ENCODE measurements at places on chromosomes 6 and 20. TPM values are rescaled to one million over a fixed set of nuclear protein-coding genes. Genes with fewer than 3 reads are reported as not detected.

LINC00237 gene
- total RNA-seq = not detected

SNX5 gene
- 174 TPM for total RNA-seq

GPLD1 gene
- total RNA-seq = 0.64 TPM

AFDN gene
- 21.3 TPM for total RNA-seq

RAET1E gene
- total RNA-seq = not detected

MRAP2 gene
- not detected for total RNA-seq

- DNase-seq = no peak
- H3K4me1 ChIP-seq = no peaks in the 10 kb centered on the region
- no peak overlapping the region for H3K4me3 ChIP-seq
Measured at GRCh38 chr6:147538821-147539220, 30.3 kb downstream of the SAMD5 start.

GRCh38 chr20:52536841-52537400, 345.3 kb upstream of the ZFP64 start:
- no peaks in the 10 kb centered on the region for H3K36me3 ChIP-seq
- no peak overlapping the region for H3K4me3 ChIP-seq
- no peaks in the 10 kb centered on the region for H3K4me1 ChIP-seq
- H3K27me3 ChIP-seq = no peaks in the 10 kb centered on the region

DNA sequence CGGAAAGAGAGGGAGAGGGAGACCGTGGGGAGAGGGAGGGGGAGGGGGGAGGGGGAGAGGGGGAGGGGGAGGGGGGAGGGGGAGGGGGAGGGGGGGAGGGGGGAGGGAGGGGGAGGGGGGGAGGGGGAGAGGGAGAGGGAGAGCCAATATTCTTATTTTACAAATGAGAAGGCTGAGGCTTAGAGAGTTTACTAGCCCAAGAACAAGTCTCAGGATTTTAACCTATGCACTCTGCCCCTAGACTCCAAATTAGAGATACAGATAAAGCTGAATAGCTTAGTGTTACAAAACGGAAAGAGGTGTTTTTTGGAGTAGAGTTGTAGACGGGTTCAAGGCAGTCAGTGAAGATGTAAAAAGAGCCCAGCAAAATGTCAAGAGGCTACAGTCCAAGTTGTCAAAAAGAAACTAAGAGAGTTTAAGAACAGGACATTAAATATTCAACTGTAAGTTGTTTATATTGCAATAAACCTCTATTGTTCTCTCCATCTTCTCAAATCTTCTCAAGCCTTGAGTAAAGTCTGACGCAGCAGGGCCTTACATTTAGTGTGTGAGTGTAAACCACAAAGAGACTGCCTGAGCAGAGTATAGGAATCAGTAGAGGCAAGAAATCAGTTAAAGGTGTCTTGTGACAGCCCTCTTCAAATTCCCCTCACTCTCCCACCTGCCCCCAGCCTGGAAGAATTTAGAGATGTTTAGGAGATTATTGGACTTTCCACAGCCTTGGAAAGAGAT, 34.9 kb upstream of the AKIRIN2 start:
- peaks cover 21% of the 10 kb centered on the region for H3K4me1 ChIP-seq
- H3K36me3 ChIP-seq = no peaks in the 10 kb centered on the region
- DNase-seq = no peak
- H3K27ac ChIP-seq = no peak overlapping the region

GRCh38 chr6:24933266-24933665, 2.5 kb downstream of the RIPOR2 start:
- H3K27ac ChIP-seq = peak overlapping the region; percentile 1
- DNase-seq = no peak
- H3K4me1 ChIP-seq = peaks cover 42% of the 10 kb centered on the region
- H3K36me3 ChIP-seq = peaks cover 17% of the 10 kb centered on the region
- H3K27me3 ChIP-seq = no peaks in the 10 kb centered on the region

DNA sequence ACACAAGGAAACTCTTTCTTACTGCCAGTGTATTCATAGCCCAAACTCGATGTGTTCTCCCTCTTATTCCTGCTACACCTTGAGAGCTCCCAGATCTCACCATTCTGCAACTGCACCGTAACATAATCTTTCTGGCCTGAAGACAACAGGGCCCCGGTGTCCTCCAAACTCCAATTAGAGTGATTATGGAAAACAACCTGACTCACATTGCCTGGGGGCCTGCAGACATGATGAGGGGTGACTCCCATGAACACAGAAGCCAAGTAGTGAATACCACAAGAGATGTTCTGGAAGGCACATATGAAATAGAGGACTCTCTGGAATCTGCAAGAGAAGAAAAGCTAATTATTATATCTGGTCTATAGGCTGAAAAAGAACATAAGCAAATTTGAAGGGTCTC, 19.7 kb downstream of the SLC22A16 start:
- no peaks in the 10 kb centered on the region for H3K4me1 ChIP-seq
- DNase-seq = no peak
- no peaks in the 10 kb centered on the region for H3K27me3 ChIP-seq
- no peaks in the 10 kb centered on the region for H3K36me3 ChIP-seq
- no peak overlapping the region for H3K27ac ChIP-seq
- H3K4me3 ChIP-seq = no peak overlapping the region

DNA sequence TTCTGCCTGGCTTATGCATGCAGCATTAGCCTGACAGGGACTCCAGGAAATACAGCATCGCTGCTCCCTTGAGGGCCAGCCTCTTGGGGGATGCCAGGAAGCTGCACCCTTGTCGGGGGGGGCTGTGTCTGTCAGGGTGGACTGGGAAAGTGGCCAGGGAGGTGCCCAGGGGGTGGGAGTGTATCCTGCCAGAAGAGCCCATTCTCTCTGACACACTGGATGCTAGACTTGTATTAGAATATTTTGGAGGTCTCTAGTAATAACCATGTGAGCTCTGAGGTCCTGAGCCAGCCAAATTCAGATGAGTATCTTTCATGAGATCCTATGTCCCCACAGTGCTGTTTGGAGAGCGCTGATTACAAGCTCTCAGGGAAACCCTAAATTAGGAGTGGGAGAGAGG, 89.1 kb downstream of the MYLK4 start:
- H3K4me1 ChIP-seq = no peaks in the 10 kb centered on the region
- H3K27me3 ChIP-seq = no peaks in the 10 kb centered on the region
- H3K27ac ChIP-seq = no peak overlapping the region
- DNase-seq = no peak
- no peak overlapping the region for H3K4me3 ChIP-seq

DNA sequence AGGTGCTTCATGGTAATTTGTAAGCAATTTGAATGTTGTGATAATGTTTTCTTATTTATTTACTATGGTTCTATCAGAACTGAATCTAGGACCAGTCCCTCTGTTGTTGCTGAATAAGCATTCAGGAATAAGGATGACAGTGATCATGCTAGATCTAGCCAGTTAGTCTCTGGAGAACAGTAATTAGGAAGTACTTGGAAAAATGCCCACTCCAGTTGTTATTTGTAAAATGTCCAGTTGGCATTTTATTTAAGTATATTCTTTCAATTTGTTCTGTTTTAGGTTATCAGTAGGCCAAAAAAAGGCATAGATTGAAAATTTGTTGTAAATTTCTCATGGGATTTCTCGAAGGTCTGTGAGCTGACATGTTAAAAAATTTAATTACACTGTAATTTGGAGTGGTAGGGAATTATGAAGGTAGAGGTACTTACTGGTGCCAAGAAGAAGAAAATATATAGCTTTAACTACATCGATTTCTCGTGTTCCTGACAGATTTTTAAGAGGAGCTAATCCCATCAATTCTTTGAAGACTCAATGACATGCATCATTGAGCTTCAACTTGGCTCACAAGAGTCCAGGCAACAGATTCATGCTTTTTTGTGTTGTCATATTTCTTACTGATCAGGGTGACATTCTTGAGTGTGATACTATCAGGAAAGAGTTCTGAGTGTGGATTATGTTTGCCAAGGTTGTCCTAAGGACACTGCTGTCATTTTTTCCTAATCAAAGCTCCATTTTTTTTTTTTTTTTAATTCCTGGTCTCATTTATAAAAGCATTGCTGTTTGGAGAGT, 177.3 kb downstream of the CARMIL1 start:
- no peaks in the 10 kb centered on the region for H3K27me3 ChIP-seq
- H3K4me3 ChIP-seq = no peak overlapping the region
- H3K36me3 ChIP-seq = no peaks in the 10 kb centered on the region
- H3K4me1 ChIP-seq = no peaks in the 10 kb centered on the region
- no peak for DNase-seq
- H3K27ac ChIP-seq = no peak overlapping the region

GRCh38 chr6:101626269-101626668, 232.8 kb downstream of the GRIK2 start:
- no peak overlapping the region for H3K4me3 ChIP-seq
- DNase-seq = no peak
- H3K27ac ChIP-seq = no peak overlapping the region
- H3K27me3 ChIP-seq = no peaks in the 10 kb centered on the region

- DNase-seq = no peak
- no peaks in the 10 kb centered on the region for H3K36me3 ChIP-seq
- no peak overlapping the region for H3K4me3 ChIP-seq
- H3K4me1 ChIP-seq = peaks cover 45% of the 10 kb centered on the region
Measured at GRCh38 chr20:62738025-62738881, 29.6 kb downstream of the NTSR1 start.

DNA sequence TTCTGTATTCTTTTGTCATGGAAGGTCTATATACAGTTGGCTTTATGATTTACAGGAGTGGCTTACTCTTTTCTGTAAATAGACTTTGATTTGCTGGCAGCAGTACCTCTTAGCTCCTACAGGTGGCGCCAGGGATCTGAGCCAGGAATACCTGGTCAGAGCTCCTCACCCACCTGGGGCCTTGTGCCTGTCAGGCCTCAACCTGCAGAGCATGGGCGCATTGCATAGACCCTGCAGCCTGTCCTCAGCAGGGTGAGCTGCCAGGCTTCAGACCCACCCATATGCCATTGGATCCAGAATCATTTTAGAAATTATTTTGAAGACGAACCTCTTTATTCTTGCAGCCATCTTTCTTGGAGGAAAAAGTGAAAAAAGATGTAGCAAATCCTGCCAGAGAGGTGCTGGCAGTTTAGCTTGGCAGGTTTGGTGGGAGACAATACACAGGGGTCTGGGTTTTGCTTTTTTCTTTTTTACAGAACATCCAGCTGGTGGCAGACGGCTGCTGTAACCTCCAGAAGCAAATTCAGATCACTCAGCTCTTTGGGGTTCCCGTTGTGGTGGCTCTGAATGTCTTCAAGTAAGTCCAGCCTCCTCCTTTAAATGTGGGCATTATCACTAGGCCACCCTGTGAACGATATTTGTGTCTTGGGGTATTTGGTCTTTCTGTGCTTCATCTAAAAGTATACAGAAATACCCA, 149.1 kb downstream of the MTHFD1L start:
- DNase-seq = peak; percentile 37
- no peaks in the 10 kb centered on the region for H3K27me3 ChIP-seq
- no peaks in the 10 kb centered on the region for H3K36me3 ChIP-seq

- H3K4me3 ChIP-seq = no peak overlapping the region
- no peak for DNase-seq
- no peak overlapping the region for H3K27ac ChIP-seq
- no peaks in the 10 kb centered on the region for H3K4me1 ChIP-seq
- no peaks in the 10 kb centered on the region for H3K36me3 ChIP-seq
- H3K27me3 ChIP-seq = no peaks in the 10 kb centered on the region
Measured at GRCh38 chr20:22382742-22383141, 201.6 kb downstream of the FOXA2 start.

GRCh38 chr6:112207131-112207530, 47.2 kb downstream of the LAMA4 start:
- H3K4me1 ChIP-seq = no peaks in the 10 kb centered on the region
- no peaks in the 10 kb centered on the region for H3K27me3 ChIP-seq
- H3K36me3 ChIP-seq = no peaks in the 10 kb centered on the region
- H3K27ac ChIP-seq = no peak overlapping the region

- H3K4me3 ChIP-seq = no peak overlapping the region
- H3K27me3 ChIP-seq = no peaks in the 10 kb centered on the region
- no peaks in the 10 kb centered on the region for H3K4me1 ChIP-seq
Measured at GRCh38 chr6:56370561-56371211, 123.3 kb upstream of the COL21A1 start.

- no peak overlapping the region for H3K4me3 ChIP-seq
- peaks cover 4% of the 10 kb centered on the region for H3K27me3 ChIP-seq
- no peaks in the 10 kb centered on the region for H3K36me3 ChIP-seq
- DNase-seq = no peak
Measured at GRCh38 chr6:3619201-3619600, 132.3 kb downstream of the PXDC1 start.

DNA sequence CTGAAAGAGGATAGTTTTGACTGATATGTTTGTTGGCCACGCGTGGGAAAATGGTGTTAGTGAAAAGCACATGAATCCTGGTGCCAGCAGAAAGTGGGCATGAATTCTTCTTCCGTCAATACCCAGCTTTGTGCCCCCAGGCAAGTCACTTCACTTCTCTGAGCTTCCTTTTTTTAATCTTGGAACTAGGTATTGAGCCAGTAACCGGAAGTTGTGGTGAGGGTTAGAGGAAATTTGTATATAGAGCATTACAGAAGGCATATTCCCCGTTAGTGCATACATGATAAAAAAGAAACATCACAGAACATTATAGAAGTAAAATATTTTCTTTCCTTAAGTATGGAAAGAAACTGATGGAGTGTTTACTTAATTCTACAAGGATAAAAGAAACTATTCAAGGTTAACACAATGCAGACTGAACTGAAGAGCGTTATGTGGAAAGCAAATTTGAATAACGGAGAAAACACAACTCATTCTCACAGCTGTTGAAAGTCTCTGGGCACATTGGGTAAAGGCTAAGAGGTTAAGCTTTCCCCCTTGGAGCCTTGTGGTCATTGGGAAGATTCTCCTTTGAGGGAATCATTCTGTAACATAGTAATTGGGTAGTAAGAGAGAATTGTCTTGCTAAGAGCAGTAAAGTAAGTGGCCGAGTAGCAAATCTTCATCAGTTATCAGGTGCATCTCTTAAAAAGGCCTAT, 223.1 kb downstream of the BCAS1 start:
- H3K27ac ChIP-seq = no peak overlapping the region
- no peaks in the 10 kb centered on the region for H3K27me3 ChIP-seq
- DNase-seq = peak; percentile 54
- H3K36me3 ChIP-seq = no peaks in the 10 kb centered on the region
- peak overlapping the region; percentile 10 for H3K4me3 ChIP-seq

DNA sequence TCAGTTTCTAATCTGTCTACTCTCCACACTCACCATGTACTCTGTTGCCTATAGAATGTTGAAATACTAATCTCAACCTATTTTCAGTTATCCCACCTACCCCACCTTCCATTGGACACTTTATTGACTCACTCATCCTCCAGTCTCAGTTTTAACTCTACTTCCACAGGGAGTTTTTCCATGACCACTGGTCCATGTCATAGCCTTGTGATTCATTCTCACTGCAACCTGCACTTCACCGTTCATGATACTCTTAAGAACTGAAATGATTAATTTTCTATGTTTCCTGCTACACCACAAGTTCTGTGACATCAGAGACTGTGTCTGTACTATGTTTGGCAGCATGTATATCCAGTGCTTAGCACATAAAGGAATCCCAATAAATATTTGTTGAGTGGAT, 122.8 kb upstream of the HSF2 start:
- H3K4me1 ChIP-seq = no peaks in the 10 kb centered on the region
- H3K27me3 ChIP-seq = no peaks in the 10 kb centered on the region
- H3K36me3 ChIP-seq = no peaks in the 10 kb centered on the region

DNA sequence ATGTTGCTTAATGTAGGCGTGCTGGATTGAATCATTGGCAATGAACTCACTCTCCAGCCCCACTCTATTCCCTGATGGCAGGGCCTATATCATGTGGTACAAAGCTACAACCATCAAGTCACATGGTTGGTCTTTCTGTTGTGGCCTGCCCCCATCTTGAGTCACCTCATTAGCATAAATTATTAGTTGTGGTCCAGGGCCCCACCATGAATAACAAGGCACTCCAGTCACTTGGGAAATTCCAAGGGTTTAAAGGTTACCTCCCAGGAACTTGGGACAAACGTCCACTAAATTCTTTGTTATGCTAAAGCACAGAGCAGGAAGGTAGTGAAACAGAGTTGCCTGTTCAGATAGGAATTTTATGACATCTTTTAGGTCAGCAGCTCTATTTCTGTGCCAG, 193.7 kb downstream of the SLC35F1 start:
- no peaks in the 10 kb centered on the region for H3K27me3 ChIP-seq
- no peak overlapping the region for H3K4me3 ChIP-seq
- DNase-seq = no peak
- no peak overlapping the region for H3K27ac ChIP-seq
- no peaks in the 10 kb centered on the region for H3K36me3 ChIP-seq
